Suppressor macrophage (primary cell): ENCODE measurements at places on chromosomes 13 and 19.

DNA sequence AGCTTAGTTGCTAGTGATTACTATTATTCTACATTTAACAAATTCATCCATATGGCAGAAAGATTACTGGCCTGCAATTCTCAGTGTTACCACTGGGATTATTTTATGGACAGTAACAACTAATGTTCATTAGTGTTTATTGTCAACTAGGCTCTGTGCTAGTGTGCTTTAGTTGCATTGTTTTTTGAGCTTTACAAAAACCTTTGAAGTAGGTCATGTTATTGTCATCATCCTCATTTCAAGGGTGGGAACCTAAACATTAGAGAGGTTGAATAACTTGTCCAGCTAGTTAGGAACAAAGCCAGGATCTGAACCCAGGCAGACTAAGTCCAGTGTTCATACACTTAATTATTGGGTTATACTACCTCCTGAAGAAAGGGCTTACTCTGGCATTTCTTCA is 27.8 kb upstream of the TDRD3 start:
- DNase-seq = peak; percentile 8

GRCh38 chr19:50818859-50819472 is 4.6 kb downstream of the KLK1 start:
- DNase-seq = no peak

- DNase-seq = no peak
These were observed 324.9 kb upstream of the GPC6 start for GRCh38 chr13:92901739-92902138.

DNA sequence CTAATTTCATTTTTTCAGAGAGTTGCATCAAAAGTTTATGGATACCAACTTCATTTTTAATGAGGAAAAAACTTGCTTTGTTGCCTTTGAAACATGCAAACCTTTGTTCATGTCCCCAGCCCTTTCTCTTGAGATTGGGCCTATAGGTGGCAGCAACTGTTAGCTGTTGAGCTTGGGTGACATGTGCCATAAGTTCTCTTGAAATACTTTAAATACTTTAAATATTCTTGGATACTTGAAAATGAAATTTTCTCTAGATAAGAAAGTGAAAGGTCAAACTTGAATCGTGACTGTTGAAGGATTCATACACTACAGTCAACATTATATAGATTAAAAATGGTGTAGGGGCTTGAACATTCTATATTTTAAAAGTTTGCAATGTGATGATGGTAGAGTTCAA is 294.9 kb downstream of the NDFIP2 start:
- DNase-seq = peak; percentile 54

DNA sequence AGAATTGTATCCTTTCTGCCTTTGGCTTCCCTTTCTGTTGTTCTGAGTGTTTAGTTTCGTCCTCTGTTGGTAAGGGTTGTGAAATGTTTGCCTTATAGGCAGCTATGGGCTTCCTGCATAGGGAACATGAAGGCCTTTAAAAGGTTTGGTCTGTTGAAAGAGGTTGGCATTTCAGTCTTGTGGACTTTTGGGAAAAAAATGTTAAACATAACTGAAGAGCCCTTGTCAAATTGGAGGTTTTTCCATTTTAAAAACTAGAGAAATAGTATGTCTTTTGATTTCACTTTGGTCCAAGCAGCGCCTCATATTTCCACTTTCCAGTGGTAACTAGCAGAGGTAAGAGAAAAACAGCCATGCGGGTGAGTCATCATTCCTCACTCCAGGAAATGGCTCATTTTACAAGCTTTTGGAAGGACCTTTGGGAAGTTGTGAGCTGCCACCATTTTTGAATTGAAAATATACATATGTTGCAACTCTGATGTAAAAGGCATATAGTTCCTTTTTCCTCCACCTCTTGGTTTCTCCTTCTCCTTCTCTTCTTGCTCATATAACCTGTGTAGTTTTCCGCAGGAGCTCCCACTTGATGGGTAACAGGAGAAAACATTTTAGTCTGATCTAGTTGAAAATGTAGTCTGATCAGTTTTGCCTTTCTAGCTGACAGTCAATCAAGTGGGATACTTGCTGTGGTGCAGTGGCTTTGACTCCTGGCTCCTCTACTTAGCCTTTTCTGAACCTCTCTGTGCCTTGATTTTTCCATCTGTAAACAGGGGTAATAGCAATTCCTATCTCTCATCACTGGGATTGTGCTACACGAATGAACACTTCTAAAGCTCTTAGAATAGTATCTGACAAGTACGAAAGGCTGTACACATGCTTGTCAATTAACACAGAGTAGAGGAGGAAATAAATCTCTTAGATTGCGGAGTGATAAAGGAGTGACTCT is 23.0 kb downstream of the GPC6 start:
- no peak for DNase-seq
